B cell (primary cell): ENCODE measurements at places on chromosomes 13 and 19. TPM values are rescaled to one million over a fixed set of nuclear protein-coding genes. Genes with fewer than 3 reads are reported as not detected.

PRRG2 gene
- polyA plus RNA-seq: 1.1 TPM in 2 replicates

LAIR1 gene
- 173 and 191 TPM in 2 replicates for polyA plus RNA-seq

SYMPK gene
- 107 and 119 TPM in 2 replicates for polyA plus RNA-seq

FGF22 gene
- 0.34 and 0.37 TPM in 2 replicates for polyA plus RNA-seq

IGSF23 gene
- polyA plus RNA-seq: not detected in 2 replicates

CCDC169 gene
- polyA plus RNA-seq: 0.07 and 0.19 TPM in 2 replicates

SOHLH2 gene
- 0.06 TPM in 1 of 2 replicates, not detected in the other for polyA plus RNA-seq

FGF21 gene
- polyA plus RNA-seq: not detected in 2 replicates

IL11 gene
- 0.13 TPM in 1 of 2 replicates, not detected in the other for polyA plus RNA-seq

B3GNT3 gene
- polyA plus RNA-seq: 0.06 TPM in 1 of 2 replicates, not detected in the other
